Activated naive CD4-positive, alpha-beta T cell treated with anti-CD3 and anti-CD28 coated beads, Interleukin-2, amount 10 ng/mL, durations not matched to agents 7 days and 5 days (primary cell): ENCODE measurements at places on chromosomes 5 and 9.
A peak's percentile ranks its signal among the peaks of the same experiment; 100 is the strongest.

GRCh38 chr9:134871697-134872340 lies 8.8 kb upstream of the FCN2 start:
- no peak for DNase-seq

- no peak for DNase-seq
Observed at GRCh38 chr5:125451622-125452021, 705.2 kb upstream of the ZNF608 start.

DNA sequence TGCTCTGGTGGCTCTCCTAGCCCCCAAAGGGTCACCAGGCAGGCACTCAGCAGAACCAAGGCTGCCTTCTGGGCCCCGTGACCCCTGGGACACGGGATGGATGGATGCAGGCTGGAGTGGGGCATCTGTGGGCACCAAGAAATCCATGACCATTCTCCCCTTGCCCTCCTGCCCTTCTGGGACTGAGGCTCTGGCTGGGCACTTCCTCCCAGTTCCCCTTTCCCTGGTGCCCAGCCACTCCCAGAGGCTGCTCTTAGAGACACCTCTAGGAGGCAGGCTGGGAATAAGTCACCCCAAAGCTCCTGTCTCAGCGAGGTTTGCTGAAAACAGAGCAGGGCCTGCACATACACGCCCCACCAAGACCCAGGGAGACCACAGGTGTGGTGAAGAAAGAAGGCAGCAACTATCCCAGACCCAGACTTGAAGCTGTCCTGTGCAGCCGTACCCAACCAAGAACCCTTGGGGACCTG lies 943 bp downstream of the STING1 start:
- DNase-seq: peak; percentile 38

DNA sequence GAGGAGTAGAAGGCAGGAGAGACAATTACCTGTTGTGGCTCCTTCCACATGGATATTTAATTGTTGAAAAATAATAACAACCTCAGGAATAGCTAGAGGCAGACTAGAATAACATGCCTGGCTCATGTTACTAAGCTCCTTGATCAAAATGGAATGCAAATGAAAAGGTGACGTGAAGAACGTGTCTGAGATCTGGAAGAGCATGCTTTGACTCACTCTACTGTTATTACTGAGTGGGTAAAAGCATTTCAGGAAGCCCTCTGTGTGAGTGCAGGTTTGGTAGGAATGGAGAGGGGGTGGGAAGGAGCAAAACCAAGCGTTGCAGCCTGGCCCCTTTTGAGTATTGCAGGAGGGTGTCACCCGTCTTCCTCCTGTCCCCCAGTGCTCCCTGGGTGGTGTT lies 84.8 kb downstream of the EQTN start:
- DNase-seq: no peak

GRCh38 chr5:177423671-177424070 lies 2.8 kb upstream of the GRK6 start:
- DNase-seq: no peak

DNA sequence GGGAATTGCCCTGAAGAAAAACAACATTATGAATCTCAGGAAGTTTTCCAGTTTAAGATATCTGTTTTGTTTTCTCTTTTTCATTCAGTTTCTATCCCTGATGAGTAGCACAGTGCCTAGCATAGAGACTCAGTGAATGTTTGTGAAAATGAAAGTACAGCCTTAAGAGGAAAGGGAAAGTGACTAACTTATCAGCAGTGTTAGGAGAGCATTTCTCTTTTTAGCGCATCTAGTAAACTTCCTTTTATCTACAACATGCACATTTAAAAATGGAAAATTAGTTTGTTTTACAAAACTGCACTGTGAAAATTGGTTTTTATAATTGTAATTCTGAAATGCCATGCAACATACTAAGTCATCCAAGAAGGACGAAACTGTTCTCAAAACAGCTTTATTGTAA lies 110.8 kb downstream of the SMARCA2 start:
- no peak for DNase-seq

- no peak for DNase-seq
Observed at GRCh38 chr5:57360871-57361270, 121.7 kb downstream of the ACTBL2 start.

GRCh38 chr9:99870126-99870525 lies 36.3 kb upstream of the STX17 start:
- no peak for DNase-seq

DNA sequence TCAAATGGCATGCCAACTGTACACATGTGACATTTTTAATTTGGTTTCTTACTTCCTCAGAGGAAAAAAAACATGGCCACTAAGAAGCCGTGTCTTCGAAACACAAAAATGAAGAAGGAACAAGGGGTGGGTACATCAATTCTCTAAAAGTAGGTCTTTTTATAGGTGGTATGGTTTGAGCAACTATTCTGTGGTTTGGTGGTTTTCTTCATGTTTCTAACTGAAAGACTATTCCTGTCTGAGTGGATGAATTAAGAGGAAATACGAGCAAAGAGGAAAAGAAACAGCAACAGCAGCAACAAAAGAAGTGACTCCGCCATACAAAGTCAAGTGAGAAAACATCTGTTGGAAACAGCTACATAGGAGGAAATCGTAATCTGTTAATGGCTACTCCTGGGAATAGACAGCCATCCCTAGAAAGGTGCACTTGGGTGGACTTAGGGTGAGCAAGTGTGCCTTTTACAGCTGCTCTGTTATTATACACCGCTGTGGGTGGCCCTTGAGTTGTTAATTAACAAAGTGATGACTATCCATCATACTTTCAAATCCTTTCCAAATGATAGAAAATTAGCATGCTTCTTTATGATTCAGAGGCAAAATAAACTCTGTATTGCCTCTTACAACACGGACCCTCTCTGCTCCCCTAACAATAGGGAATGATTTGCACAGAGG lies 575.8 kb downstream of the TLE1 start:
- DNase-seq: no peak
